ENCODE measurements at places on chromosomes 5 and 9.
A peak's percentile ranks its signal among the peaks of the same experiment; 100 is the strongest.

GRCh38 chr5:137957948-137958347 lies 68.7 kb downstream of the PKD2L2 start:
- DNase-seq, result no peak

- DNase-seq, result no peak
Measured at GRCh38 chr9:86599561-86599960, 245.4 kb upstream of the TUT7 start.

GRCh38 chr5:121257621-121258020 lies 594.1 kb upstream of the FTMT start:
- DNase-seq, result no peak

- DNase-seq, result peak; percentile 79
Measured at GRCh38 chr5:74538206-74538661, 102.3 kb downstream of the ENC1 start.

GRCh38 chr9:132892400-132892799 lies 13.7 kb downstream of the SPACA9 start:
- peak; percentile 57 for DNase-seq

DNA sequence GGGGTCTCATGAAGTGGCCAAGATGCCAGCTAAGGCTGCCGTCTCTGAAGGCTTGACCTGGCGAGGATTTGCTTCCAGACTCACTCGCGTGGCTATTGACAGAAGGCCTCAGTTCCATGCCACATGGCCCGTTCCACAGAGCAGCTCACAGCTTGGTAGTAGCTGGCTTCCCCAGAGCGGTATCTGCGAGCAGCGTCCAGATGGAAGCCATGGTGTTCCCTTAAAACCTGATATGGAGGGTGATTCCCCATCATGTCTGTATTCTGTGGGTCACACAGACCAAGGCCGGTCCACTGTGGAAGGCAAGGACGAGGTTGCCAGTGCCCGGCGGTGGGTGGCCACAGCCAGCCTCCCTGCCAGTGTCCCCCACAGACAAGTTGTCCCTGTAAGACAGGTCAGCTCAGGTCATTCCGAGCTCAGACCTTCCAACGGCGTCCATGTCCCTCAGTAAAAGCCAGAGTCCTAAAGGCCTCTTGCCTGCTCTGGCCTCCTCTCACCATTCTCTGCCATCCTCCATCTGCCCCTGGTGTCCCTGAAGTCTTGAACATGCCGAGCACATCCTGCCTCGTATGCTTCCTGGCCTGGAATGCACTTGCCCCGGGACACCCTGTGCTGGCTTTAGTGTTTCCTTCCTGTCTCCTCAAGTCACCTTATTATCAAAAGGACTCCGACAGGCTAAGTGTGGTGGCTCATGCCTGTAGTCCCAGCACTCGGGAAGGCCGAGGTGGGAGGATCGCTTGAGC lies 61.3 kb upstream of the LRRTM2 start:
- no peak for DNase-seq

- no peak for DNase-seq
Measured at GRCh38 chr5:160327818-160328217, 15.5 kb upstream of the CCNJL start.

GRCh38 chr9:22898591-22898990 lies 452.0 kb downstream of the DMRTA1 start:
- DNase-seq, result no peak

- DNase-seq, result no peak
Measured at GRCh38 chr9:4573634-4574389, 83.5 kb downstream of the SLC1A1 start.

- DNase-seq, result no peak
Measured at GRCh38 chr5:50900952-50901510, 234.6 kb downstream of the PARP8 start.

GRCh38 chr5:155554500-155554899 lies 540.9 kb downstream of the KIF4B start:
- no peak for DNase-seq

DNA sequence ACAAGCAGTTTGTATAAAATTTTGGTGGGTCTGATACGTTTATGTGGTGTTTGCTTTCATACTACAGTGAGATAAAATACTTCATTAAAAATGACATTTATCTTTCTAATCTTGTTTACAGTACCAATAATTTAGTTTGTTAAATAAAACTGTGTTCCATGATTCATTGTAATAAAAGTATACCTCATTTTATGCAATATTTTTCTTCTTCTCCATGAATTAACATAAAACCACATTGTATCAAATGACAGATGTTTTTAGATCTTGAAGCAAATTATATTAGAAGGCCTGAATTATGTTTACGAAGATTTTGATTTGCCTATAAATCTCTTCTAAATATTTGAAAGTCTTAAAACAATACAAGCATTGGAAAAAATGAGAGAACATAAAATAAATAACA lies 1443.0 kb upstream of the CDH6 start:
- no peak for DNase-seq

- no peak for DNase-seq
Measured at GRCh38 chr5:43150748-43151147, 30.0 kb downstream of the ZNF131 start.

GRCh38 chr5:176629853-176630680 lies at the start of the genes EIF4E1B and SNCB:
EIF4E1B (plus strand) TSS chr5:176630675; CDS start chr5:176642788, 12,113 bp downstream.
SNCB (minus strand) TSS chr5:176630534; CDS start chr5:176629654, 880 bp downstream.
- DNase-seq, result no peak

- no peak for DNase-seq
Measured at GRCh38 chr9:115369322-115369957, 251.5 kb upstream of the TNC start.

DNA sequence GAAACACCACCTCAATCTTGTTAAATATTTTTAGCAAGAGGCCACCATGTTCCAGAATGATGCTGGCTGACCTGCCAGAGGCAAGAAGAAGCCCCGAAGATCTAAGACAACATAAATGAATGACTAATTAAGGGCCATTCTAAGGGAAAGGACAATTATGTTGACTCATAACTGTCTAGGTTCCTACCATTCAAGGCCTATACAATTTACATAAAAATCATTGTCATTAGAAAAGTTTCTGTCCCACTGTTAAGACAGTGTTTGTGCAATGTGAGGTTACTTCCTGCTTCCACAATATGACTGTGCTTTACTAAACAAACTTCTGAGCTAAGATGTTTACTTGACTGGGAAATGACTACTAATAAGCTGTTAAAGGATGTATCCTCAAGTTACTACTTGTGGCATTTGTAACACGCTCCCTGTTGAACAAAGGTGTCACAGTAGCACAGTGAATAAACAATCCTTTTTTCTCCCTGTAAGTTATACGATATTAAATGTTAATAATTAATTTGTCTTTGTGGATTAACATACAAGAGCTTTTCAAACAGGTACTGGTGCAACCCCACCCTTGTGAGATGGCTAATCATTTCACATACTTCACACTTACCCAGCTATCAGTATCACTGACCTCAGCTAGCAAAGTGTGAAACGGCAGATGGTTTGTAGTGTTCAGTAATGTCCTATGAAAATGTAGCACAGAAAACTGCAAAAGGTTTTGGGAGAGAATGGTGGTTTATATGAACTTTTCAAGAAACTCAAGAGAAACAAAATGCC lies 195.8 kb downstream of the EFNA5 start:
- DNase-seq, result no peak

- no peak for DNase-seq
Measured at GRCh38 chr5:106367281-106367680, 1303.5 kb downstream of the EFNA5 start.

GRCh38 chr5:177103523-177104253 lies 17.0 kb downstream of the FGFR4 start:
- no peak for DNase-seq

- DNase-seq, result no peak
Measured at GRCh38 chr5:148967783-148968182, 95.1 kb downstream of the SH3TC2 start.

- no peak for DNase-seq
Measured at GRCh38 chr9:130054325-130054786, 650 bp downstream of the GPR107 start.

DNA sequence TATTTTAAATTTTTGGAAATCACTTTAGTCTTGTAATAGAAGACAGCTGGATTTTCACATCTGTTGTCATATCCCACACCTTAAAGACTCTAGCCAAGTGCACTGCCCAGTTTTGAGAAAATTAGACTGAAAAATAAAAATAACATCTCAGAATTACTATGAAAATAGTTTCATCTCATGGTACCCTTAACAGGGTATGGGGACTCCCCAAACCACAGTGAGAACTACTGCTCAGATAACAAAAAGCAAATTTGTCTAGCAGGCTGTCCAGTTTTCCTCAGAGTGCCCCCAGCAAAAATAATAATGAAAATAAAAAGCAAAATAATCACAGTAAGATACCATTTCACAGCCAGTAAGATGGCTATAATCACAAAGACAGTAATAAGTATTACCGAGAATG lies 6.5 kb downstream of the UBQLN1 start:
- no peak for DNase-seq

- DNase-seq, result no peak
Measured at GRCh38 chr9:127344368-127345000, 52.5 kb upstream of the SLC2A8 start.

GRCh38 chr5:136501133-136501532 lies 135.8 kb upstream of the TRPC7 start:
- no peak for DNase-seq

DNA sequence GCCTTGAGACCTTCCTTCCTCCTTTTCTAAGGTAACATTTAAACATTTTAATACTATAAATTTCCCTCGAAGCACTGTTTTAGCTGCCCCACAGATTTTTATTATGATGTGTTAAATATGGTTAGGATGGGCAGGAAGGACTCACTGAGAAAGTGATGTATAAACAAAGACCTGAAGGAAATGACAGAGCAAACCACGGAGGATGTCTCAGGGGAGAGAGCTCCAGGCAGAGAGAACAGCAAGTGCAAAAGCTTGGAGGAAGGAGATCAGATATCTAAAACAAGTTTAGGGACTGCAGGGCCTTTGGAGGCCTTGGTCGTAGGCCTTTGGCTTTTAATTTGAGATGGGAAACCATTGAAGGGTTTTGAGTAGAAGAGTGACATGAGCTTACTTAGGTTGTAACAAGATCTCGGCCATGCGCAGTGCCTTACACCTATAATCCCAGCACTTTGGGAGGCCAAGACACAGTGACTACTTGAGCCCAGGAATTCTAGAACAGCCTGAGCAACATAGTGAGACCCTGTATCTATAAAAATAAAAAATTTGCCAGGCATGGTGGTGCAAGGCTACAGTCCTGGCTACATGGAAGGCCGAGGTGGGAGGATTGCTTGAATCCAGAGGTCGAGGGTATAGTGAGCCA lies 35.5 kb upstream of the LRRTM2 start:
- no peak for DNase-seq

GRCh38 chr5:80990971-80991370 lies 30.8 kb downstream of the RASGRF2 start:
- DNase-seq, result no peak

DNA sequence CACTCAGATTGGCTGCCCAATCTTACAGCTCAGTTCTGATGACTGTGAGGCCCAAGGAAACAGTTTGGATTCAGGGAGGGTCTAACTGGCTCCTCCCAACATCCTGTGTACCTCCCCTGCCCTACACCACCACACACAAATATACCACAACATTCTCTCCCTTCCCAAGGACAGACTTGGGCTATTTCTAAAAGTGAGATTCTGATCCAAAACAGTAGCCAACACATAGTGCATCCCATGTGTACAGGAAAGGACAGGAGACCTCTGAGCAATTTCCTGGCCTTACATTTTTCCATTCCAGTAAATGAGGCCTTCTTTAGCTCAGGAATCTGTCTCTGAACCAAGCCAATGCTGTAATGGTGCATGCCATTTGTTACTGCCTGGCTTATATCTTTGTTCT lies 20.8 kb downstream of the ZNF366 start:
- no peak for DNase-seq

GRCh38 chr5:172243302-172243701 lies 40.3 kb downstream of the UBTD2 start:
- no peak for DNase-seq

- no peak for DNase-seq
Measured at GRCh38 chr5:55623789-55624188, 88.3 kb downstream of the SLC38A9 start.

- no peak for DNase-seq
Measured at GRCh38 chr5:125410537-125411070, 664.2 kb upstream of the ZNF608 start.

- DNase-seq, result no peak
Measured at GRCh38 chr9:6869081-6869948, 111.5 kb downstream of the KDM4C start.

DNA sequence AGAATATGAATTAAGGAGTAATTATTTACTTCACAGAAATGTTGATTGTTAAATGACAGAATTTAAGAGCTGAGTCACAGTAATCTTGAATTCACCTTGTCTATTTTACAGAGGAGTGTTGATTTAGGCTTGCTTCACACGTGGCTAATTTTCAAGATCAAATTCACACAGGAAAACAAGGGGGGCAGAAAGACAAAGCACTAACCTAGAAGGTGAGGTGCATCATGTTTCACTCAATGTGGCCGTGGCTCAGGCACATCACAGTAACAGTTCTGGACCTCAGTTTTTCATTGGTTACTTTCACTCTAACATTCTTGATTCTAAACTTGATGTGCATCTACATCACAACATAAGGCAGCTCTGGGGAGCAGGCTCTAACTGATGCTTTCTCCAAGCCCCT lies 69.6 kb upstream of the GNAQ start:
- no peak for DNase-seq

All from coronary artery (tissue), 2 donors.